ENCODE measurements at places on chromosomes 13 and 19.

DNA sequence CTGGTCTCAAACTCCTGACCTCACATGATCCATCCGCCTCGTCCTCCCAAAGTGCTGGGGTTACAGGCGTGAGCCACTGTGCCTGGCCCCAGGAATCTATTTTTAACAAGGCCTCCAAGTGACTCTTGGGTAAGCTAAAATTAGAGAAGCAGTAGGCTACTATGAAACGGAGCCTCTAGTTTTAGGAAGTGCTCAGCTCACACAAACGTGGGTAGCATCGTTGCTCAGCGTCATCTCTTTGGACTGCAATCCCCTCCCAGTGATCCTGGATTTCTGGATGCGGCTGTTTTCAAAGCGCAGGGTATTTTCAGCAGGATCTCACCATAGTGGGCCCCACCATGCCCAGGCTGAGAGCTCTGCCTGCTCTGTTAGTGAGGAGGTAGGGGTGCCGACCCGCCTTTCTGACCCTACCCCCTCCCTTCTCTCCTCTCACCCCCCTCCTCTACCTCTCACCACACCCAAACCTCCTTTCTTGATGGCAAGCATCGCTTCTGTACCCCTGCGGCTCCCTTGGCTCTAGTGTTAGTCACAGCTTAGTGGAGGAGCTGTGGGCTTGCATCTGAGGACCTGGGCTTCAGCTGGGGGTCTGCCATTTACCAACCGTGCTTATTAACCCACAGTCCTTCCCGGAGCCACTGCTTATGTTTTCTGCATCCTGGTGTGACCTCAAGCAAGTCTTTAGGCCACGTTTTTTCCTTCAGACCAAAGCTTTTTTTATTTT lies 34.2 kb downstream of the GJA3 start:
- no peak for DNase-seq

DNA sequence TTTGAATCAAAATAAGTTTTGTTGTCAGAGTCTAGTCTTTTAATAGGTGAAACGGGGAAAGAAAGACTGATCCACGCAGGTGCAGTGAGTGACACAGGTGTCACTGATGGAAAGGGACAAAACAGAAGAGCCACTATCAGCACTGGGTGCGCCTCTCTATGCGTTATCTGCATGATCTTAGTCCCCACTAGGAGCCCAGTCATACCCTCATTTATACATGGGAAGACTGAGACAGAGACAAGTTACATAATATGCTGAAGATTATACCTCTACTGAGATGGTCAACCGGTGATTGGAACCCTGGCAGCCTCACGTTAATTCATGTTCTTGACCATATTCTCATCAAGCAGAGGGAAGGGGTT lies 3.4 kb downstream of the LRCH1 start:
- DNase-seq = no peak

DNA sequence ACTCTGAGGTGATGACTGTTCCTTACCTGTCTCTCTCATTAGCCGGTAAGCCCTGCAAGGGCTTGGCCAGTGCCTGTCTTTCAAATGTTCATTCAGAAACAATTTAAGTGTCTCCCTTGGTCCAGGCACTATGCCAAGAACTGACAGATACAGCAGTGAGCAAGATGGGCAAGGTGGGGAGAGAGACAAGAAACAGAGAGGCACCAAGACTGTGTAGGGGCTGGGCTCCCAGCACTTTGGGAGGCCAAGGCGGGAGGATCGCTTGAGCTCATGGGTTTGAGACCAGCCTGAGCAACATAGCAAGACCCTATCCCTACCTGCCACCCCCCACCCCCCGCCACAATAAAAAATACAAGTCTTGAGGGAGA lies 1.3 kb upstream of the CCNE1 start:
- peak; percentile 94 for DNase-seq

GRCh38 chr13:44506719-44507118 lies 69.4 kb downstream of the TSC22D1 start:
- DNase-seq = no peak

DNA sequence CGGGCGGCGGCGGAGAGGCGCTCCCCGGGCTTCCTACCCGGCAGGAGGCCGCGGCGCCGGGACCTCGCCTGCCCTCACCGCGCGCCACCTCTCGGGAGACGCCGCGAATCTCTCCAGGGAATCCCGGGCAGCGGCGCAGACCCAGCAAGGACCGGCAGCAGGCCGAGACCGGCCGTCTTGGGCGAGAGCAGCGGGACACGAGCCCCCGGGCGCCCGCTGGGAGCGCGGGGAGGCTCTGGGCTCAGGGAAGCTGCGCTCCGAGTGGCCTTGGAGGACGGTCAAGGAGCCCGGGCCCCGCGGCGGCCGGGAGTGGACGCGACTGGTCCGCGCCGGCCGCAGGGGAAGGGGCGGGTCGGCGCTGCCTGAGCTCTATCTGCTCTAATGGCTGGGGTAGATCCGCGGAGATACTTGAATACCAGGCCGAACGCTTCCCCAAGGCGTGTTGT lies 14.7 kb downstream of the CDX2 start:
- no peak for DNase-seq

- no peak for DNase-seq
These were observed 172.9 kb downstream of the OXGR1 start for GRCh38 chr13:96821381-96821780.

DNA sequence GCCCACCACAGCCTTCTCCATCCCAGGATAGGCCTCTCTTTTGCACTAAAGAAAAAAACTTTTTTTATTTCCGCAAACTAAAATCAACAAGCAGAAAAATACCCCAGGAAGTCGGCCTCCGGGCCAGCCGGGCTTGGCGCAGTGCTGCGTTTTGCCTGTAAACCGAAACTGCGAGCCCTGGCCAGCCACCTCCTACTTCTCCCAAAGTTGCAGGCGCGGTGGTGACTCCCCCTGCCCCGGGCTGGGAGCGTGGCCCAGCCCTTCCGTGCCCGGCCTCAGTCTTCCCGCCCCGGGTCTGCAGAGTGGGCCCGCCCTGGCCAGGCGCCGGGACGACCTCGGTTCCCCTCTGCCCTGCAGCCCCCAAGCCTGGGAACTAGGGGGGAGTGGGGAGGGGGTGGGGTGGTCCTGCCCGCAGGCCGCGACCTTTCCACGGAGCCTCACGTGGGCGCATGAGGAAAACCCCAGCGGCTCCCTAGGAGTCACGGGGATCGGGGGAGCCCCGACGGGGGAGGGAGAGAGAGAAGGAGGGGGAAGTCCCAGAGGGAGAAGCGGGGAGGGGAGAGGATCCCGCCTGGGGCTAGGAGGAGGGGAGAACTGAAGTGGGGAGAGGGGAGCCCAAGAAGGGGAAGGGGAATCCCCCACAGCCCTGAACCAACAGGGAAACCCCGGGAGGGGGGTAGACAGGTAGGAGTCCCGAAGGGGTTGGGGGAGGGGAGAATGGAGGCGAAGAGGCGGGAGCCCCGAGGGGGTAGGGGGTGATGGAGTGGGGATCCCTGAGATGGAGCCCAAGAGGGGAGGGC lies 3.0 kb downstream of the GADD45B start:
- DNase-seq = no peak

DNA sequence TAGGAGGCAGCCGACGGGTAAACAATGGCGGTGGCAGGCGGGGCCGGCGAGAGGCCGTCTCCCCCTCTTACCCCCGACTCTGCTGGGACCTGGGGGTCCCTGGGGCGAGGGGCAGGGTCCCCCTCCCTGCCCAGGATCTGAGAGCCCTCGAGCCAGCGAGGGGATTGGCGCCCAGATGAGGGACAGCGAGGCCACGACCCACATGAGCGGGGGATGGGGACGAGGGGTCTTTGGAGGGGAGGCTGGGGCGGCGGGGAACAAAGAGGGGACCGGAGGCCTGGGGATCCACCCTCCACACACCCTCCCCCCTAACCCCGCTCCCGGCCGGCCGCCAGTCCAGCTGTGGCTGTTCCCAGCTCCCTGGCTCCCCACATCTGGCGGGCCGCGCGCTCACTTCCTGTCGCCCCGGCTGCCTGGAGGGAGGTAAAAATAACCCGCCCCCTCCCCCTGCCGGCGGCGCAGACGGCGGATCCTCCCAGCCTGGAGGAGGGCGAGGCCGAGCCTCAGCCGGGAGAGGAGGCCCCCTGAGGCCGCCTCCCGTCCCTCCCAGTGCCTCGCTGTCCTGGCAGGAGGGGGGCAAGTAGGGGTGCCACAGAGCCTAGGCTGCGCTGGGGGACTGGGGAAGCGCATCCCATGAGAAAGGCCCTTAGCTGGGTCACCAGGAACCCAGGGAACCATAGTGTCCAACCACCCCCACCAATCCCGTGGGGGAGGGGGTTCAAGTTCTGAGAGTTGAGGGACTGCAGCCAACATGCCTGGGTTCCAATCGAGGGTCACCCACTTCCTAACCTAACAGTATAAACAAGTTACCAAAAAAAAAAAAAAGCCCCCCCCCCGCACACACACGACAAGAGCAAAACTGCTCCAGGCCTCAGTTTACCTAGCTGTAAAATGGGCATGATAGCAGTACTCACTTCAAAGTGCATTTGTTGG lies 29.3 kb upstream of the NANOS3 start:
- DNase-seq = peak; percentile 81

GRCh38 chr13:109333893-109334651 lies 452.3 kb downstream of the IRS2 start:
- DNase-seq = no peak

- no peak for DNase-seq
These were observed 353.5 kb downstream of the DACH1 start for GRCh38 chr13:71513411-71514033.

- peak; percentile 97 for DNase-seq
These were observed 41.6 kb downstream of the NDFIP2 start for GRCh38 chr13:79522583-79522982.

- DNase-seq = no peak
These were observed 82.1 kb upstream of the FRY start for GRCh38 chr13:31949486-31949885.

GRCh38 chr19:32869369-32869965 lies at the start of gene SLC7A9:
Gene SLC7A9 (minus strand): TSS chr19:32869767. CDS start chr19:32868534, 1,233 bp downstream.
- no peak for DNase-seq

DNA sequence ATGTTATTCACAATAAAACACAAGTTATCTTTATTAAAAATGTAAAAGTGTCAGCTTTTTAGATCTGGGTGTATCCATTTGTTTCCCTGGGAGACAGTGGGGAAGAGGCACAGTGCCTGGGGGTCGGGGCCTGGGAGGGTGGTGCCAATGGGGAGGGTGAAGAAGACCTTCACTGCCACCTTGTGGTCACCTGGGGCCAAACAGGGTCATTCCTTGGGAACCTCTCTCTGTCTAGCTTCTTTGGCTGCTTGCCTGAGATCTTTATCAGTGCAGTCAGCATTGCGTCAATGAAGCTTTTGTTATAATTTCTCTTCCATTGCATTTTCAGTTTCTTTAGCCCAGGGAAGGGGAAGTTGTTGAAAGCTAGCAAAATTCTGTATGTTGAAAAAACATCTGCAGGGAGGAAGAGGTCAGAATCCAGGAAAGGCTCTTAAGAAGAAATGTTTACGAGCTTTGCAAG lies 39.1 kb downstream of the PCDH8 start:
- peak; percentile 81 for DNase-seq

GRCh38 chr13:40319699-40320579 lies 346.5 kb downstream of the FOXO1 start:
- no peak for DNase-seq

DNA sequence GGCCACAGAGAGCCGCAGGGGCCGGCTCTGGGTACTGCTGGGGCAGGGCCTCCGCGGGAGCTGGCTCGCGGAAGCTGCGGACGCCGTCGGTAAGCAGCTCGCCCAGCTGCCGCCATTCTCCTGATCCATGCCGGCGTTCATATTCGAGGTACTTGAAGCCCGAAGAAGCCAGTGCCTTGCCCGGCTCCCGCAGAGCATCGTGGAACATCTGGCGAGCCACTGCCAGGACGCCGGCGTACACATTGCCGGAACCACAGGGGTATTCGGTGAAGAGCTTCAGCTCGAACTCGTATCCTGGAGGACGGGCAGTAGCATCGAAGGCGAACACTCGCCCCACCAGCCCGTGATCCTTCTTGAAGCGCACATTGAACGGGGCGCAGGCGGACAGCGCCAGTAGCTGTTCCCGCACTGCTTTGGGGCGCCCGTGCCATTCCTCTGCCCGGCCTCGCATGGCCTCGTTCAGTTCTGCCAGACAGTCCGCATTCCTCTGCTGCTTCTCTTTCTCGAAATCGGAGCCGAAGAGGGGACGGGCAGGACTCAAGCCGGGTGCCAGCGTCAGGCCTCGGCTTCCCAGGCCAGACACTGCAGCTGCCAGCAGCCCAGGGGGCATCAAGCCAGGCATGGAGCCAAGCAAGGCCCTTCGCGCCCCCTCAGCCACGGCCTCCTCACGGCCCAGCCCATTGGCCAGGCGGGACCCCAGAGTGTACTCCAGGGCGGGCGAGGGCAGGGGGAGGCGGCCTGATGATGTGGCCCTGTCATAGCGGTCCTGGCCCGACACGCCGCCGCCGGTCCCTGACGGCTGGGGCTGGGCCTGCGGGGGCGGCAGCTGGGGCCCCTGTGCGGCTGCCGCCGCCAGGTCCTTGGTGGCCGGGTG lies 1.0 kb downstream of the IRF2BP1 start:
- DNase-seq = peak; percentile 16

- no peak for DNase-seq
These were observed 27.6 kb upstream of the TPT1 start for GRCh38 chr13:45368571-45368970.

DNA sequence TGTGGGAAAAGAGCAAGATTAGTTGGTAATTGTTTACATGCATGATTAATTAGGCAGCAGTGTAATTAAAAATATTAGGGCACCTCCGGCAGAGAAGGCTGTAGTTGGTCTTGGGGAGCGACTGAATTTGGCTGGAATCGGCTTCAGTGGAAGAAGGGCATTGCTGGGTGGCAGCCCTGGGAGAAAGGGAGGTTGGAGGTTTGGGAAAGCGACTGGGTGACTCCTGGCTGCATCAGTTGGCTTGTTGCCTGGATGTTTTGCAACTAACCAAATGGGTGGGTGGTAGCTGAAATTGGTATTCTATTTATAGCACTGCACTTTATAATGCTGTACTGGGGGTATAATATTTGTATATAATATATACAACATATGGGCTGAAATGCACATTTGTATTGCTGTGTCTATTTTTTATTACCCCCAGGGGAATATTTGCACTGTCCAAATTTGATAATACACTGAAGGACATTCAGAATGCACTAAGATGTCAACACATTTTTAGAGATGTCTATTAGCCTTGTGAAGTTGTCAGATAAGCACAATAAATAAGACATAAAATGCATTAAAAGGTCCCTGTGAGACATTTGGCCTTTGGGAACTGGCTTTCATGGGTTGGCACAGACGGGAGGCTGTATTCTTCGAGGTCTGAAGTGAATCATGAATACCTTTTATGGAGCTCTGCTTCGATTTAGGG lies 1.7 kb downstream of the B3GLCT start:
- DNase-seq = no peak

DNA sequence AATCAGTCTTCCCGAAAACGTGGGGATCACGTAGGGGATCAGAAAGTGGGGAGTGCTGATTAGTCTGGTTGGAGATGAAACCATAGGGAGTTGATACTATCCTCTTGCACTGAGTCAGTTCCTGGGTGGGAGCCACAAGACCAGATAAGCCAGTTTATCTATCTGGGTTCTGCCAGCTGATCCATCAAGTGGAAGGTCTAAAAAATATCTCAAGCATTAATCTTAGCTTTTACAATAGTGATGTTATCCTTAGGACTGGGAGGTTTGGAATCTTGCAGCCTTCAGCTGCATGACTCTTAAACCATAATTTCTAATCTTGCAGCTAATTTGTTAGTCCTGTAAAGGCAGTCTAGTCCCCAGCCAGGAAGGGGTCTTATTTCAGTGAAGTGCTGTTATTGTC lies 2474.2 kb downstream of the PCDH9 start:
- DNase-seq = no peak

GRCh38 chr13:39942552-39943273 lies 287.3 kb downstream of the COG6 start:
- peak; percentile 73 for DNase-seq

- DNase-seq = no peak
These were observed 221.8 kb downstream of the ENOX1 start for GRCh38 chr13:43564952-43565351.

- DNase-seq = no peak
These were observed 47.6 kb downstream of the CHST8 start for GRCh38 chr19:33669376-33669775.

- peak; percentile 19 for DNase-seq
These were observed 127.2 kb upstream of the GJB6 start for GRCh38 chr13:20359335-20359734.

Data from hematopoietic multipotent progenitor cell treated with erythropoietin and hydrocortisone succinate and interleukin-3 and kit ligand, for 8 days (in vitro differentiated cells).